ENCODE measurements at places on chromosomes 12 and 14.

- DNase-seq: no peak
Observed at GRCh38 chr12:132583411-132583710, 27.0 kb downstream of the LRCOL1 start.

- DNase-seq: peak; percentile 7
Observed at GRCh38 chr12:51171884-51172514, 936 bp downstream of the TFCP2 start.

DNA sequence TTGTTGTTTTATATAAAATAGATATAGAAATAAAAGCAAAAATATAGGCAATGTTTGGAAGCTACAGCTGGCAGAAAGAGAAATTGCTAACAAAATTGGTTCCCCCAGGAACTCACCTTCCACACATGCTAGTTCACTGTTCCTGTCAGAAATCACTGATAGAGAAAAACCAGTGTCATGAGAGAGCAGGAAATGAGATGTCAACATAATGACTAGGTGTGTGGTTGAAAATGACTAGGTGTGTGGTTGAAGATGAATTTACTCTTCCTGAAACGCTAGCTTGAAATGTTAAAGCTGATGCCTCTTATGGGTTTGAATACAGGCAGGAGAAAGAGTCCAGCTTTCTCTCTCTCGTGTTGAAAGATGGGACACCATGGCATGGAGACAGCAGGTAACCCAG, 216.3 kb downstream of the C12orf42 start:
- DNase-seq: no peak

- DNase-seq: no peak
Observed at GRCh38 chr14:101242442-101243385, 318.6 kb upstream of the DIO3 start.

GRCh38 chr12:118183155-118183554, 47.2 kb downstream of the PEBP1 start:
- no peak for DNase-seq

- no peak for DNase-seq
Observed at GRCh38 chr14:103928011-103928890, at the start of gene TDRD9. TSS of gene TDRD9 (plus strand) at chr14:103928456. CDS start at chr14:103928510, 54 bp downstream.
